ENCODE measurements at places on chromosomes 16 and 17. TPM values are rescaled to one million over a fixed set of nuclear protein-coding genes. Genes with fewer than 3 reads are reported as not detected.

DNA sequence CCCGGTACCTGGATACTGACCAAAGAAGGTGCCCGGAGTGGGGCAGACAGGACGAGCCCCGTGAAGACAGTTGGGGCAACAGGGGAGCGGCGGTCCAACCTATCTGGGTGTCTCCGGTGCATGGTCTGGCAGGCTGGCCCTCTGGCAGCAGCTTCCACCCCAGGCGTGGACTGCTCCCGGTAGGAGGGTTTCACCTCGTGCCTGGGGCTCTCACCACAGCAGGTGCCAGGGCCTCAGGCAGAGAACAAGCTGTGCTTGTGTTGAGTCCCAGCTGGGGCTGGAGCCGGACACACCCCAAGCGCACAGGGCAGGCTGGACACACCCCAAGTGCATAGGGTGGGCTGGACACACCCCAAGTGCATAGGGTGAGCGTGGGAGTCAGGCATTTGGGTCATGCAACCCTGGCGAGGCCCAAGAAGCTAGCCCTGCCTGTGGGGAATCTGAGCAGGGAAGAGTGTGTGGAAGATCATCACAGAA lies 1.5 kb upstream of the FBXL16 start:
- H3K27ac ChIP-seq, result no peak overlapping the region
- H3K4me1 ChIP-seq, result peaks cover 9% of the 10 kb centered on the region
- no peak for DNase-seq
- H3K36me3 ChIP-seq, result no peaks in the 10 kb centered on the region
- H3K27me3 ChIP-seq, result no peaks in the 10 kb centered on the region

GRCh38 chr17:60916043-60916442 lies 238.4 kb downstream of the BCAS3 start:
- no peaks in the 10 kb centered on the region for H3K4me1 ChIP-seq
- DNase-seq, result no peak
- H3K36me3 ChIP-seq, result no peaks in the 10 kb centered on the region
- H3K27ac ChIP-seq, result no peak overlapping the region
- no peaks in the 10 kb centered on the region for H3K27me3 ChIP-seq

DNA sequence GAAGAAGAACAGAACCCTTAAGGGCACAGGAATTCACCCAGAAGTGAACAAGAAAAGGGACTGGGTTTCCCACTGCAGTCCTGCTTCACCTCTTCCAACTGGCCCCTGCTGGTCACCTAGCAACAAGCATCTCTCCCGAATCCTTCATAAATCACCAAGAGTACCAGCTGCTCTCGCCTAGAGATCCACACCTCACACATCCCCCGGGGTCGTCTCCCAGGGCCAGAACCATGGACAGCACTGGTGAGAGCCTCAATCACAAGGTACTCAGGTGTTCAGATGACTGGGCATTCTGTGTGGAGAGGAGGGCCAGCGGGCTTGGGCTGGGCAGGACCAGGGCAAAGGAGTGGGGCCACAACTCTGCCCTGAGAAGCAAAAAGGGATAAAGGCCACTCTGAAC lies 65.9 kb downstream of the CCT6B start:
- no peak overlapping the region for H3K4me3 ChIP-seq
- DNase-seq, result no peak
- H3K4me1 ChIP-seq, result peaks cover 6% of the 10 kb centered on the region
- no peaks in the 10 kb centered on the region for H3K27me3 ChIP-seq
- H3K36me3 ChIP-seq, result no peaks in the 10 kb centered on the region

- no peak overlapping the region for H3K4me3 ChIP-seq
- no peaks in the 10 kb centered on the region for H3K27me3 ChIP-seq
- no peaks in the 10 kb centered on the region for H3K36me3 ChIP-seq
- no peaks in the 10 kb centered on the region for H3K4me1 ChIP-seq
- no peak for DNase-seq
Observed at GRCh38 chr17:4665027-4665426, 23.5 kb upstream of the ALOX15 start.

DNA sequence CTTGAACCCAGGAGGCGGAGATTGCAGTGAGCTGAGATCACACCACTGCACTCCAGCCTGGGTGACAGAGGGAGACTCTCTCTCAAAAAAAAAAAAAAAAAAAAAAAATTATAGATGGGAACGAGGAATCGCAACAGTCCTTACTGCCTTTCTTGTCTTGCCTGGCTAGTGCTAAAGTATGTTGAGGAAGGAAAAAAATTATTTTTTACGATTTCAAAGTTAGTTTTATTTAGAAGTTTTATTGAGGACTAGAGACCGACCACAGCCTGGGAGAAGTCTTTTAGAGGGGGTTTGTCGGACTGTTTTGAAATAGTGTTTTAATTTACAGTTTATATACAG lies 15.8 kb upstream of the DNAH17 start:
- no peak for DNase-seq
- no peaks in the 10 kb centered on the region for H3K27me3 ChIP-seq
- H3K36me3 ChIP-seq, result no peaks in the 10 kb centered on the region
- H3K4me1 ChIP-seq, result peaks cover 6% of the 10 kb centered on the region

DNA sequence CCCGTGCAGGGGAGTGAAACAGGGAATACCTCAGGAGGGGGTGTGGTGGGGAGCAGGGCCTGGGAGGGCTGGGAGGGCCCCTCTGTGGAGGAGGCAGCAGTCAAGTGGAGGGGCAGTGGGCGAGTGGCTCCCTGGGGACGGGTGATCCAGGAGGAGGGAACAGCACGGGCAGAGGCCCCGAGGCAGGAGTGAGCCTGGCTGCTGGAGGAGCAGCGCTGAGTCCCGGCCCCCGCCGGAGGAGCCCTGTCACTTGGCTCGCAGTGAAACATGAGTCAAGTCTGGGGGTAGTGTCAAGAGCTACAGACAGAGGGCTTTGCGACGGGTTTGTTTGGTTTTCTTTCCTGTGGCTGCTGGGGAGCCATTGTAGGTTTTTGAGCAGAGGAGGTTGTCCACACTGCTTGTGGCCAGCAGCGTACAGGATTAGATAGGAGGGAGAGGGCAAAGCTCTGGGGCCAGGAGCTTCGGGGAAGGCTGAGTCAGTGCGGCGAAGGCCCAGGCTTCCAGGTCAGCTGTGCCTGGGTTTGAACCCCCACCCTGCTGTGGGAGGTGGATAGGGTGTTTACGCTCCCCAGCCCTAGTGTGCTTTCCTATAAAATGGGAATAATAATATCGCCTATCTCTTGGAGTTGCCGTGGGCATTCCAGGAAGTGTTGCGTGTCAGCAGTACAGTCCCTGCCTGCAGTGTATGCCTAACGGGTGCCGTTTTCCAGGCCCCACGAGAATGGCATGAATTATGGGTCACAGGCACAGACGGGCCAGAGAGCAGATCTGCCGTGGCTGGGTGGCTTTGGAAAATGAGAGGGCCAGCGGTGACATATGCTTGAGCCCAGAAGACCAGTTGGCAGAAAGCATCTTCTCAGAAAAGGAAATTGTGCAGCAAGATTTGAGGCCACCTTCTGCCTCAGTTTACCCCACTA lies 115.9 kb upstream of the CIBAR2 start:
- H3K27ac ChIP-seq, result no peak overlapping the region
- no peaks in the 10 kb centered on the region for H3K36me3 ChIP-seq
- no peaks in the 10 kb centered on the region for H3K4me1 ChIP-seq
- no peak overlapping the region for H3K4me3 ChIP-seq
- no peaks in the 10 kb centered on the region for H3K27me3 ChIP-seq
- no peak for DNase-seq

- no peaks in the 10 kb centered on the region for H3K27me3 ChIP-seq
- no peaks in the 10 kb centered on the region for H3K36me3 ChIP-seq
- H3K27ac ChIP-seq, result no peak overlapping the region
- no peak for DNase-seq
Observed at GRCh38 chr17:63436523-63437110, 9.5 kb downstream of the CYB561 start.

GRCh38 chr17:59783221-59784047 lies 76.0 kb downstream of the VMP1 start:
- peaks cover 44% of the 10 kb centered on the region for H3K4me1 ChIP-seq
- no peaks in the 10 kb centered on the region for H3K27me3 ChIP-seq
- no peak for DNase-seq
- no peaks in the 10 kb centered on the region for H3K36me3 ChIP-seq

DNA sequence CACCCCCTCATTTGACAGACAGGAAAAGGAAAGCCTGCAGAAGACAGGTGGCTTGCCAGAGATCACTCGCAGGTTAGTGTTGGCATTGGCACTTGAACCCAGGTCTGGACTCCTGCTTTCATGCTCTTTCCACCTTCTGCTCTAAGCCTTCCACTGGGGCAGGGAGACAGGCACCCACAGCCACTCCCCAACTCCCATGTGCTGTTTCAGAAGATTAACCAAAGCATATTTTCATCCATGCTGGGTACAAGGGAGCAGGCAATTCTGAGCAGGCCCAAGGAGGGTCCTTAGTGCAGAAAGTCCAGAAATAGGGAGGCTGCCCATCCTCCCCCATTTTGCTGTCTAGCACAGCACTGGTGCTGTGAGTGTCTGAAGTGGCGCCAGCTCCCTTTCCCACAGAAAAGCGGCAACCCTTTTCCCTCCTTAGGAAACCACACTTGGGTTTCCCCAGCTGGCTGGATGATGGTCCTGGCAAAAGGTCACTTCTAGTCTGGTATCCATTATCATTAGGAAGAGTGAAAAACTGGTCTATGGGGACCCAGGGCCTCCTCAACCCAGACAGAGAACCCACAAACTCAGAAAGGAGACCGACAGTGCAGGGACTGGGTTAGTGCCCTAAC lies 2.0 kb upstream of the CAVIN1 start:
- H3K27ac ChIP-seq, result no peak overlapping the region
- H3K27me3 ChIP-seq, result no peaks in the 10 kb centered on the region
- no peaks in the 10 kb centered on the region for H3K36me3 ChIP-seq
- no peak for DNase-seq
- H3K4me1 ChIP-seq, result peaks cover 4% of the 10 kb centered on the region
- H3K4me3 ChIP-seq, result no peak overlapping the region

DNA sequence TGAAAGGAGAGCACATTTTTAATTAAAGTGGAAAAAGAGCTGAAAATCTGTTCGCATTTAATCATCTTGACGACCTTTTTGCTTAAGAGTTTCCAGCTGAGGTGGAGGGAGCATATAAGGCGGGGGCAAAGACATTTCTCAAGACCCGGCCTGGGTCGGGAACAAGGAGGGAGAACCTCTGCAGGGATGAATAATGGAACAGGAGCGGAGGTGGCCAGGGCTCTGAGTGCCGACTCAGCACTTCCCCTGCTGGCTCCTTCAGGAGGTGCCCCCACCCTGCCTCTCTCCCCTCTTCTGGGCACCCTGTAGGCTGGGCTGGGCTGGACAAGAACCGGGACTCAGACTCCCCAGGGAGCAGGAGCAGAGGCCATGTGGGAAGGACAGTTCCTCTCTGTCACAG lies 7.9 kb upstream of the NGFR start:
- H3K27ac ChIP-seq, result no peak overlapping the region
- no peaks in the 10 kb centered on the region for H3K36me3 ChIP-seq
- no peaks in the 10 kb centered on the region for H3K27me3 ChIP-seq
- H3K4me1 ChIP-seq, result no peaks in the 10 kb centered on the region
- H3K4me3 ChIP-seq, result no peak overlapping the region
- DNase-seq, result no peak

- H3K36me3 ChIP-seq, result no peaks in the 10 kb centered on the region
- H3K4me3 ChIP-seq, result peak overlapping the region; percentile 71
- H3K4me1 ChIP-seq, result peaks cover 14% of the 10 kb centered on the region
- peak; percentile 64 for DNase-seq
- H3K27ac ChIP-seq, result no peak overlapping the region
Observed at GRCh38 chr16:23148513-23149266, 562 bp downstream of the USP31 start.

DNA sequence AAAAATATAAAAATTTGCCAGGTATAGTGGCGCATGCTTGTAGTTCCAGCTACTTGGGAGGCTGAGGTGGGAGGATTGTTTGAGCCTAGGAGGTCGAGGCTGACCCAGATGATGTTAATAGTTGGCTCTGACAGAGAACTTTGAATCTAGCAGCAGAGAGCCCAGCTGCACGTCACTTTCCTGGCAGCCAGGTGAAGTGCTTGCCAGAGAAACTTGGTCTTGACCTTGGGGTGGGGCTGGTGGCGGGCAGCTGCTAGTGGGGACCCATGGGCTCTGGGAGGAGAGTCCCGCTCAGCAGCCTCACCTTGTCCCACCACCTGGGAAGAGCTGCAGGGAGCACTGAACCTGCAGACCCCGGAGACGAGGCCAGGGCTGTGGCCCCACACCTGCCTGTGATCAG lies 3.1 kb upstream of the C16orf74 start:
- H3K36me3 ChIP-seq, result no peaks in the 10 kb centered on the region
- peaks cover 93% of the 10 kb centered on the region for H3K4me1 ChIP-seq
- peak overlapping the region; percentile 96 for H3K27ac ChIP-seq

DNA sequence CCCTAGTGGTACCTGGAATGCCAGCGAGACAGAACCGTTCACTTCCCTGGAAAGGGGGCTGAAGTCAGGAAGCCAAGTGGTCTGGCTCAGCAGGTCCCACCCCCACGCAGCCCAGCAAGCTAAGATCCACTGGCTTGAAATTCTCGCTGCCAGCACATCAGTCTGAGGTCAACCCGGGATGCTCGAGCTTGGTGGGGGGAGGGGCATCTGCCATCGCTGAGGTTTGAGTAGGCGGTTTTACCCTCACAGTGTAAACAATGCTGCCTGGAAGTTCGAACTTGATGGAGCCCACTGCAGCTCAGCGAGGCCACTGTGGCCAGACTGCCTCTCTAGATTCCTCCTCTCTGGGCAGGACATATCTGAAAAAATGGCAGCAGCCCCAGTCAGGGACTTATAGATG lies 464.7 kb upstream of the TOM1L1 start:
- no peak overlapping the region for H3K27ac ChIP-seq
- H3K4me3 ChIP-seq, result no peak overlapping the region
- no peaks in the 10 kb centered on the region for H3K36me3 ChIP-seq
- DNase-seq, result no peak
- no peaks in the 10 kb centered on the region for H3K27me3 ChIP-seq

DNA sequence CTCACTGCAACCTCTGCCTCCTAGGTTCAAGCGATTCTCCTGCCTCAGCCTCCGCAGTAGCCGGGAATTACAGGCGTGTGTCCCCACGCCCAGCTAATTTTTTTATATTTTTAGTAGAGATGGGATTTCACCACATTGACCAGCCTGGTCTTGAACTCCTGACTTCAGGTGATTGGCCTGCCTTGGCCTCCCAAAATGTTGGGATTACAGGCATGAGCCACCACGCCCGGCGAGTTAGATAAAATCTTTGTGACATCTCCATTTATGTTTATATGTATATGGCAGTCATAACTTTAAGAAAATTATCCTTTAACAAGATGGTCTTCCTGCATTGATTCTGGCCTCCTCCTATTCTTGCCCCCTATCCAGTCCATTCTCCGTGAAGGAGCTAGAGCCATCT lies 24.0 kb downstream of the CCDC42 start:
- no peak for DNase-seq
- no peaks in the 10 kb centered on the region for H3K4me1 ChIP-seq
- no peaks in the 10 kb centered on the region for H3K36me3 ChIP-seq
- no peak overlapping the region for H3K27ac ChIP-seq
- no peak overlapping the region for H3K4me3 ChIP-seq
- H3K27me3 ChIP-seq, result no peaks in the 10 kb centered on the region

GRCh38 chr16:2323701-2324100 lies 16.8 kb downstream of the ABCA3 start:
- no peaks in the 10 kb centered on the region for H3K4me1 ChIP-seq
- no peak overlapping the region for H3K4me3 ChIP-seq
- DNase-seq, result no peak
- H3K36me3 ChIP-seq, result no peaks in the 10 kb centered on the region
- no peak overlapping the region for H3K27ac ChIP-seq
- no peaks in the 10 kb centered on the region for H3K27me3 ChIP-seq

PSKH1 gene
- 14.2 TPM for total RNA-seq

CXCL16 gene
- 2.2 TPM for total RNA-seq

LPO gene
- not detected for total RNA-seq

HOXB3 gene
- 0.97 TPM for total RNA-seq
